Activated B cell treated with CpG ODN at 0.5 μM for 24 hours (primary cell): ENCODE measurements at places on chromosomes 1 and 21.

DNA sequence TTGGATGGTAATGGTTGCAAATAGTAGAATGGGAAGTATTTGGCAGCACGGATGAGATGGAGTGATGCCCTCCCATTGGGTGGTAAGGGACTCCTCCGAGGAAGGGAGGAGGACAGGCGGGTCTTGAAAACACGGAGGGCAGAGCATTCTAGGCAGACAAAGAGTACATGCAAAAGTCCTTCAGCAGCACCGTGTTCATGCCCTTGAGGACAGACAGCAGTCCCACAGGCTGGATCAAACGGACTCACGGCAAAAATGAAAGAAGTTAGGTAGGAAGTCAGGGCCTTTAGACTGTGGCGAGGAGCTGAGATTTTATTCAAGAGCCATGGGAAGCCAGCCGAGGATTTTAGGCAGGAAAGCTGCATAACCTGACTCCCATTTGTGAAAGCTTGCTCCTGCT is 253.9 kb downstream of the RHOU start:
- no peak for DNase-seq

DNA sequence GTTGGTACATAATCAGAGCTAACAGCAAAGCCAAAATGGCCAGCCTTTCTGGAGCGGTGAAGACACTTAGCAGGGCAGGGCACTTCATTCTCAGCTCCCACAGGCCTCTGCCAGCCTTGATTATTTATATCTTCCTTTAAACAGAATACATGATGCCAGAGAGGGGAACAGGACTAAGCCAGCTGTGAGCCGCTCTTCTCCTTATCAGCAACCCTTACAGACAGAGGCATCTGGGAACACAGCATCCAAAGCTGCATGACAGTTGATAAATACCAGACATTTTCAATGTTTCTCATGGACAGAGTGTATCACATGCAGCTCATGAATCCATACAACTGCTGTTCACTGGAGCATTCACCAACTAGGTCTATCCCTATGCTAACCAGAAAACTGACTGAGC is 29.1 kb downstream of the DNAJC11 start:
- DNase-seq = no peak

DNA sequence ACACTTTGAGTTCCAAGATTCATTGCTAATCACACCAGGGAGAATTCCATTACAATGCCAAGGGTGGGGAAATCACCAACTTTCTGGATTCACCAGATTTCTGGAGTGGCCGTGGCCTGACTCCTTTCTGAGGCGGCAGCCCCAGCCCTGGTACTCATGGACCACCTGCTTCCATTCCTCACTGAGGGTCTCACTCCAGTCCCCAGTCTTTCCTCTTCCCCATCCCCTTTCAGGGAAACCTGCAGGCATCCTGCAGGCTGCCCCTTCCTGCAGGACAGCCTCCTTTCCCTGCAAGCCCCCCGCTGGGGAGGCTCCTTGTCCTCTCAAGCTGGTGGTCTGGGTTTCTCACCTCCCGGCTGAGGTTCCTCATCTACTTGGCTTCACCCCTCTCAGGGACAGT is 12.7 kb upstream of the CDK18 start:
- DNase-seq = no peak

DNA sequence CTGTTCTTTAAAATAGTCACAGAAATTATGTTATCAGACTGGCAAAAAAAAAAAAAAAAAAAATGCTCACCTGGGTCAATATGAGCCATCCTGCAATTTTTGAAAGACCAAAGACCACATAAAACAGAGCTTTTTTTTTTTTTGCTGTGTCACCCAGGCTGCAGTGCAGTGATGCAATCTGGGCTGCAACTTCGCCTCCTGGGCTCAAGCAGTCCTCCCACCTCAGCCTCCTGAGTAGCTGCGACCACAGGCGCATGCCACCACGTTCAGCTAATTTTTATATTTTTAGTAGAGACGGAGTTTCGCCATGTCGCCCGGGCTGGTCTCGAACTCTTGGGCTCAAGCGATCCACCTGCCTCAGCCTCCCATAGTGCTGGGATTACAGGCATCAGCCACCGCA is 62.8 kb downstream of the RGS13 start:
- no peak for DNase-seq

DNA sequence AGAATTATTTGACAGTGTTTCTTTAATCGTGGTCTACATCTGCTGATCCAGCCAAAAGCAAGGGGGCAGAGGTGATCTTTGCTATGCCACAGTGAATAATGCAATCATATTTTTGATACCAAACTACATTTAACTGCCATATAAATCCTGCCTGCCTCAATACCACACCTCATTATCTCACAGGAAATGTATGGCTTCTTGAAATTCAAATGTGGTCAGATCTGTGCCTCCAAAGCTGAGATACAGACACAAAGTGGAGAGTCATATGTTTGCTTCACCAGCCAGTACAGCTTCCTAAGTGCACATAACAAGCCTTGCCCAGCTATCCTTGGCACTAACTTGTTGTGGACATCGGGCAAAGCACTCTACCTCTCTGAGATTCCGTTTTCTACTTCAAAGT is 250.0 kb upstream of the NFIA start:
- no peak for DNase-seq

DNA sequence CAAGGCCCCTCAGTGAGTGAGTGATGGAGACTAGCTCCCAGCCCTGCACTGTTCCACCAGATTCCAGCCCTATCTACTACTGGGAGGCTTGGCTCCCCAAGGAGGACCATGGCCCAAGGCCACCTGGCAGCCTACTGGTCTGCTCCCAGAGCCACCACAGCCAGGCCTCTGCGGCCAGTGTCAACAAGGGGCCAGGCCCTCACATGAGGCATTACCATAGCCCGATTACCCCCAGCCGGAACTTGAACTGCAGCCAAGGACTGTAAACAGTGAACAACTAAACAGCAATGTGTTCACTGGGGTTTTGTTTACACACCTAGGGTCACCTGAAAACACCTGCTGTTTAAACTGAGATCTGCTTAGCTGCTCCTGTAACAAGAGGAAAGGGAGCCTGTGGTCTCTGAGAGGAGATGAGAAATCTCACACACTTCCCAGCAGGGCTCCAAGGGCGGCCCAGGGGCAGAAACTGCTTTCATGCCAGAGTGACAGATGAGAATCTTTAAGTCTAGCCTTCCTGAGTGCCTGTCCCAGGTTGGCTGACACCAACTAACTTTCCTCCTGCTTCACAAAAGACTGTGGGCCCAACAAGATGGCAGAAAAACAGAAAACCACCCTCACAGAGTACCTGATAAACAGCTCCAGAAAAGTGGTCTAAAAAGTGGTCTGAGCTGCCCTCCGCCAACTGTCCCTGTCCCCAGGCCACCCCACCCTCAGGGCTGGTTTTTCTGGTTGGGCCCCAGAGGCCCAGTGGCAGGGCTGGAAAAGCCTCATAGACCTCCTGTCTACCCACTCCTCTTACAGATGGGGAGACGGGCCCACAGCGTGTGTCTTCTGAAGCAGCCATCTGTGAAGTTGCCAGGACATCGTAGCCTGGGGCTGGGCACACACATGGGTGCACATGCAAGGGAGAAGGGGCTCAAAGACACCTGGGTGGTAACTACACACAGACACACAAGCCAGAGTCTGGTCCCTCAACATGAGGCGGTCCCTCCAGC is 28.8 kb downstream of the MEF2D start:
- DNase-seq = no peak

- DNase-seq = no peak
These were observed 60.4 kb downstream of the B3GALT5 start for GRCh38 chr21:39673163-39673562.

DNA sequence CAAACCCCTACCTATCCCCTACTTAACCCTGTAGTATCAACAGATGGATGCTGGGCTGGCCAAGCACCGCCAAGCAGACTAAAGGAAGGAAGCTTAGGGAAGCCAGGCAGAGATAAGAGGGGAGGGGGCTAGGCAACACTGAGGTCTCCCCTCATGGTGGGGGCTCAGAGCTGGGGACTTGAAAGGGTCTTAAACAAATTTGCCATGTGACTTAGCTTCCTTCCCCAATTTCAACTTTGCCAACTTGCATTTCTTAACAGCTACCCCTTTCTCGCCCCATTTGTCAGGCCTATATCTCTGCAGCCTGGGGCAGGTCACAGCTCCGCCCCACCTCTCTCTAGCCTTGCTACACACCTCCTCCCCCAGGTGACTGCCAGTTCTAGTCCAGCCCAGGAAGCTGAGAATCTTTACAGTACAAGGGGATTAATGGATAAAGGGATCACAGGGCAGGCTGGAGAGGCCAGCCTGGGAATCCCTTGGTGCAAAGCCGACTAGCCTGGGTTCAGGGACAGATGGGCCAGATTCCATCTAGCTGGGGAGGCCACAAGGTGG is 3.4 kb downstream of the KIF21B start:
- DNase-seq = no peak

GRCh38 chr21:45922648-45923047 is 58.9 kb upstream of the COL6A1 start:
- no peak for DNase-seq

- DNase-seq = no peak
These were observed 7.2 kb downstream of the MTARC2 start for GRCh38 chr1:220755309-220755708.

- no peak for DNase-seq
These were observed 3.5 kb downstream of the PBX1 start for GRCh38 chr1:164562511-164562910.

GRCh38 chr1:201186192-201186591 is 4.4 kb upstream of the IGFN1 start:
- no peak for DNase-seq

DNA sequence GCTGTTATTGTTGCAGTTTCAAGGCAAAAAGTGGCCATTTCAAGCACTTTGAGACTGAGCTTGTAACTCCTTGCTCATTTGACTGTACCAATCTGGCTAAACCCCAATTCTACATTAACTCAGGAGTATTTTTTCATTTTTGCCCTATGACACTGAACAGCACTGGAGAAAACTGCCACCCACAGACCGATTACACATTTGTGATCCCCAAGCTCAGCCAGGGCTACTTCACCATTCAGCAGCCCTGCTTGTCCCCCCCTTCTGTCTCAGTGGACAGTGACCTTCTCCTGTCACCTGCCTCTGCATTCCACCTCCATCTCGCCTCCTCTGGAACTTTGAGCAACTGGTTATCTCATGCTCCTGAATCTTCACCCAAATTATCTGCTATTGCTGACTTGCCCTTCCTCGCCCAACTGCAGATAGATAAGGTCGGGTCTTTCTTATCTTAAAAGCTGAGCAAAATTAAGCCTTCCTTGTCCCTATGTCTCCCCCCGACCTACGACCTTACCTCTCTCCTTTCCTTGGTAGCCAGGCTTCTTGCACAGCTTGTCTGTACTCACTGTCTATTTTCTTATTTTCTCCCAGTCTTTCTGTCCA is 25.3 kb downstream of the SPATA46 start:
- no peak for DNase-seq

- no peak for DNase-seq
These were observed 1707.7 kb downstream of the BRINP3 start for GRCh38 chr1:188769936-188770335.

GRCh38 chr1:111199881-111200801 is at the start of gene DENND2D:
DENND2D (minus strand) TSS chr1:111200646; CDS start chr1:111200459, 187 bp downstream.
- DNase-seq = no peak

DNA sequence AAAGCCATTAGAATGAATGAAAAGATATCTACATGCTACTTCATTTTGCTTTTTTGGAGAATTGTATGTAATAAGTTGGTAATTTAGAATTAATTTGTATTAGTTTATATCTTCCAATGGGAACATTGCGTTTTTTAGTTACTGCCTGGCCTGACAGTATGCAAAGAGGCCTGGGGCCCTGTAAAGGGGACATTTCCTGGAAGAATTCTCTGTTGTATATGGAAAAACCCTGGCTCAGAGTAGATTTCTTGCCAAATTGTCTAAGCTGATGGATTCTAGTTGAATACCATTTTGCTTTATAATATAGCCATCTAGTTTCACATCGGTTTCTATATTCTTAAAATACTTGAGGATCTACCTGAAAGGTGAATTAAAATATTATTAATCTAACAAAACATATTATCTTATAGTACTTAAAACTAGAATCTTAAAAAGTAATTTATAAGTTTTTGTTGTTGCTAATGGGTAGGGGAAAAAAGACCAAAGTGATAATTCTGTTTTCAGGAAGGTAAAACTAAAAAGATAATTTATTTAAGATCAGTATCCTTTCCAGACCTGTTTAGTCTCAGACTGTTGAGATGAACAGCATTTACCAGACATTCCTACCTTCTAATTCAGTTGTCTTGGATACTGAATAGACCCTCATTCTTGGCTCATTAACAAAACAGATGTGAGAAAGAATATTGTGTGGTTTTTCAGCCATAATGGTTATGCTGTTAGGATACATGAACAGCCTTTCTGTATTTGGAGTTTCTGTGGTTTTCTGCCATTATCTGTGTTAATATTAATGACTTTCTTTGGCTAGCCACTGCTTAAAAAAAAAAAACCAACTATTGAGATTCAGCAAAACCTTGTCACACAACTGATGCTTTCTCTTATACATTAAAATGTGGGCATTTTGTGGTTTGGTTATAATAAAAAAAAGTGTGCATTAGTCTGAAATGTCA is 4.8 kb downstream of the AGO3 start:
- DNase-seq = no peak

GRCh38 chr1:229383961-229384360 is 41.1 kb upstream of the CCSAP start:
- DNase-seq = no peak

DNA sequence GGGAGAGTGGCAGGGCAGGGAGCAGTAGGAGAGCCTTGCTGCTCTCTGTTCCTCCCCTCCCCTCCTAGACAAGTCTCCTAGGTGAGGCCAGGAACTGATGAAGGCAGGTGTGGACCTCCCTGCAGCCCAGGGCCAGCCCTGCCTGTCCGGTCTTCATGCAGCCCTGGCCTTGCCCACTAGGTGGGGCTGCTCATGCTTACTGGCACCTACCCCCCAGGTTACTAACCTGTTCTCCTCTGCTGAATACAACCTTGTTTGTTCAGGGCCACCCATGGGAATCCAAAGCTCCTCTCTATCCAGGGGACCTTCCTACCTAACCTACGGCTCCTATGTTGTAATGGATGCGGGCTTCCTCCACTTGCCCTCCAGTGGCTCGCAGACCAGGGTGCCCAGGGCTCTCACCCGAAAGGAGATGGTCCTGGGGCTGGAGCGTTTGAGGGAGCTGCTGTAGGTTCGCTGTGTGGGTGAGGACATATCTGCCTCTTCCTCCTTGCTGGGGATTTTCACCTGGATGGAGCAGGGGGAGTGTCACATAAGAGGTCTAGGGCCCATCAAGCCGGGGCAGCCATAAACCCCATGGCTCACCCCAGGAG is 7.9 kb upstream of the TNNT2 start:
- no peak for DNase-seq

- no peak for DNase-seq
These were observed 200.0 kb downstream of the DISC1 start for GRCh38 chr1:231826566-231826965.

DNA sequence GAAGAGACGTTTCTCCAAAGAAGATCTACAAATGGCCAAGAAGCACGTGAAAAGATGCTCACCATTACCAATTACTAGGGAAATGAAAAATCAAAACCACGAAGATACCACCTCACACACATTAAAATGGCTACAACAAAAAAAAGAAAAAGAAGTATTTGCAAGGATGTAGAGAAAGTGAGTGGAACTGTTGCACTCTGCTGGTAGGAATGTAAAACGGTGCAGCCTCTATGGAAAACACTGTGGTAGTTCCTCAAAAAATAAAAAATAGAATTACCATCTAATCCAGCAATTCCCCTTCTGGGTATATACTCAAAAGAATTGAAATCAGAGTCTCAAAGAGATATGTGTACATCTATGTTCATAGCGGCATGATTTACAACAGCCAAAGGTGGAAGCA is 115.4 kb upstream of the EDN2 start:
- DNase-seq = no peak
